ENCODE measurements at places on chromosomes 16 and 17.

GRCh38 chr16:19389246-19389645 lies 28.4 kb upstream of the TMC5 start:
- no peak for DNase-seq

DNA sequence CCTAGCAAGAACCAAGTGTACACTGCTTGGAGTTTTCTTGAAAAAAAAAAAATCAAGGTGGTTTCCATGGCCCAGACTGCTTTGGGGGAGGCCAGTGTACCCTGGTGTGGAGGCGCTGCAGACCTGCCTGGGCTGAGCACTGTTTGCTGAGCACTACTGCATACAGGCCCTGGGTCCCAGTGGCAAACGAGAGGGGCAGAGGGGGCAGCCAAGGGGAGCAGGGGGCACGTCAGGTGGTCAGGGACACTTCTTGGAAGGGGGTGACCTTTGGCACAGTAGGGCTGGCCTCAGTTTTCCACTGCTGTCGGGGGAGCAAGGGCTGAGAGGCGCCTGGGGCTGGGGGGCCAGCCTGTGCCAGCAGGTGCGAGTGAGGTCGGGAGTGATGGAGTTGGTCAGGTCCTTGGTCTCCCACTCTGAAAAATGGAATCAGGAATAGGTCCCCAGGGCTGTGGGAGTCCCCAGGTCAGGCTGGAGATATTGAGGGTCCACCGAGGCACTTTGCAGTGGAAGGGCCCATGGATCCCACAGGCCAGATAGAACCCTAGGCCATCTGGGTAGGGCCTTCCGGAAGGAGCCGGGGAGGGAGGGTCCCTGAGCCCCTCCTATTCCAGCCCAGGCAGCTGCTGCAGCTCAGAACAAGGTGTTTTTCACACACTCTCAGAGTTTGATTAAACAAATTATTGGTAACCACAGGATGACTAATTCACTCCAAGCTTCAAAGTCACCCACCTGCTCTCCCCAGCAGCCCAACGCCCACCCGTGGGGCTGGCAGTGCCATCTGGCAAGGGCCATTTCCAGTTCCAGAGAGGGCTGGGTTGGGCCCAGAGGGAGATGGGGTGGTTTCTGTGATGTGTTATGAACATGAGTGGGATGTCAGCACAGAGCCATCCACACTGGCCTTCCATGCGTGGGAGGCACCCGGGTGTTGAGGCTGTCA lies 3.5 kb downstream of the ZFPM1 start:
- no peak for DNase-seq

- DNase-seq: no peak
These were observed 205.2 kb downstream of the STX8 start for GRCh38 chr17:9370467-9370866.

GRCh38 chr17:29216856-29217255 lies 29.8 kb upstream of the CRYBA1 start:
- DNase-seq: no peak

- DNase-seq: no peak
These were observed 28.5 kb downstream of the VAC14 start for GRCh38 chr16:70772493-70772892.

GRCh38 chr17:35488991-35489390 lies 40.4 kb upstream of the SLFN13 start:
- DNase-seq: no peak

- DNase-seq: no peak
These were observed 107.6 kb downstream of the KCNJ2 start for GRCh38 chr17:70276906-70277305.

GRCh38 chr17:43849116-43849515 lies 2.1 kb downstream of the CD300LG start:
- DNase-seq: no peak

GRCh38 chr17:61143026-61143425 lies 256.6 kb upstream of the TBX2 start:
- DNase-seq: no peak

GRCh38 chr17:42485680-42486079 lies 27.0 kb downstream of the ATP6V0A1 start:
- DNase-seq: no peak

DNA sequence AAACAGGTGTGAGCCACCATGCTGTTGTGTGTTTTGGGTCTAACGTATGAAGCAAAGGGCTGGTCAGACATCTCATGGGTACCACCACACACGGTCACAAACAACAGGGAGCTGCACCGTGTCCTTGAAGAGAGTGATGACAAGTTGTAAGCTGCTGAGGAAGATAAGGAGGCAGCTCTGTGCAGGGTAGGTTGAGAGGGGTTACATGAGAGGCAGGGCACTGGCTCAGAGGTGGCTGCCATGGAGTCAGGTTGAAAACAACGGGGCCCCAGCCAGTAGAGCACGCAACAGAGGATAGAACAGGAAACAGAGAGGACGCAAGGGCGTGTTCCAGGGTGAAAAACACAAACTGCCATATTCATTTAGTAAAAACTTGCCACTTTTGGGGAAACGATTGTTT lies 52.2 kb downstream of the TRARG1 start:
- DNase-seq: no peak

- DNase-seq: no peak
These were observed 406.9 kb downstream of the TMEM114 start for GRCh38 chr16:8183176-8184099.

DNA sequence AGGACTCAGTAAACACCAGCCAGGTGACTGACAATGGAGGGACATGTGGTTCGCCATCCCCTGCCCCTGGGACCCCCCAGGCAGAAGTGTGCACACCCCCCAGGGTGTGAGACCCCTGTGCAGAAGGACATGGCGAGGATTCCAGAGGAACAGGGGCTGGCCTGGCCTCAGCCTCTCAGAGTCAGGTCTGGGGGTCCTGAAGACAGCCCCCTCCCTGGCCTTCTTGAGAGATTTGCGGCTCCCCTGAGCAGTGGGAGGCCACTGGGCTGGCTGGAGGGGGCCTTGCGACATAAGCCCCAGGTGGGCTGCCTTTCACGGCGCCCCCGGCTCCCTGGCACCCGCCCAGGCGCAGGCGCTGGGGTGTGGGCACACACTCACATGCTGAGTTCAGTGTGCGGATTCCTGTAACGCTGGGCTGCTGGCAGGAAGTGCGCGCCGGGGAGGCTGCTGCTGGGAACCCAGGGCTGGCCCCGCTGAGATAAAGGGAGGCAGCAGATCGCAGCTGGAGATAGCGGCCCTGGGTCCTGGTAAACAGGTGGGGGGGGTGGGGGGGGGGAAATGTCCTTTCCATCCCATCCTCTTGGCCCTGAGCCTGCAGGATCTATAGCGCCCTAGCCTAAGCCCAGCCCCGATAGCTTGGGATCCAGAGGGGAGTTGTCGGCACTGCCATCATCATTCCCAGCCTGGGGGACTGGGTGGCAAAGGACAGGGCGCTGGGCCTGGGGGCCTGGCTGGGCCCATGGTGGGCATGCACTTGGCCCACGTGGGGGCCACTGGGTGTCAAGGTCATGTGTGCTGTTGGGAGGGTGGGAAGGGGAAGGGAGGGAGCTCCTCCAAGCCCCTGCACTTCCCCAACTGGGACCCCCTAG lies 27.1 kb downstream of the TMEM235 start:
- DNase-seq: peak; percentile 35

DNA sequence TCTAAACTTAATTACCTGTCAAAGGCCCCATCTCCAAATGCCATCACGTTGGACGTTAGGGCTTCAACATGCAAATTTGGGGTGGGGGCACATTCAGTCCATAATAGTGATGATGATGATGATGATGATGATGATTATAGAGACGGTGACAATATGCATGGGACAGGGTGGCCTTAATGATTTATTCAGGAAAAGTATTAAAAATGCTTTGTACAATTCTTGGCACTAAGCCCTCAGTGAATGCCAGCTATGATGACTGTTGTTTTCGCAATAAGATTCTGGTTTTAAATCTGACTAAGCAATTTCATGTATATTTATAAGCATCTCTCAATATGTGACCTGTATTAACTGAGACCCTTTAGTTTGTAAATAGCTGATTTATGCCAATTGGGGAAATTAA lies 106.3 kb downstream of the C16orf95 start:
- DNase-seq: no peak

- no peak for DNase-seq
These were observed 34.5 kb downstream of the USP7 start for GRCh38 chr16:8929086-8929748.

GRCh38 chr17:63974594-63975192 lies 2.0 kb upstream of the SCN4A start:
- no peak for DNase-seq

- DNase-seq: no peak
These were observed 46.5 kb downstream of the KSR1 start for GRCh38 chr17:27502526-27503324.

- no peak for DNase-seq
These were observed 85.5 kb upstream of the MSI2 start for GRCh38 chr17:57170866-57171265.

DNA sequence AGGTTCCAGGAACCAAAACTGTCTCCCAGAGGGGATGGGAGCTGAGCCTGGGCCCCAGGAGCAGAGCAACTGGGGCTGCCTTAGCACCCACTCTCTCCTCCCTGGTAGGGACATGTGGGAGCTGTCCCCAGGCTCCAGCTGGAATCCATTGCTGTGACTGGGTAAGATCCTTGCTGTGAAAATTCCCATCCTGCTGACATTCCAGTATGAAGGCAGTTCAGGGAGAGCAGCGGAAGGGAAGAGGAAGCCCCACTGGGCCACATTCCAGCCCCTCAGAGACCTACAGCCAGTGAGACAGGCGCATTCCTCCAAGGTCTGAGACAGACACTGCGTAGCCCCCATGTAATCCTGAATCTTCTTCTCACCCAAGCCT lies 24.2 kb downstream of the MYO18A start:
- DNase-seq: no peak

GRCh38 chr16:58475091-58475619 lies 24.8 kb upstream of the NDRG4 start:
- no peak for DNase-seq

GRCh38 chr16:60811051-60811608 lies 1225.1 kb downstream of the CDH8 start:
- no peak for DNase-seq

- DNase-seq: no peak
These were observed 1.4 kb downstream of the APRT start for GRCh38 chr16:88810166-88810911.

GRCh38 chr16:85448557-85449190 lies 164.4 kb upstream of the GSE1 start:
- no peak for DNase-seq

Data from stimulated activated CD8-positive, alpha-beta memory T cell treated with anti-CD3 and anti-CD28 coated beads, Interleukin-4, amount 100 ng/mL, for 1 hour (primary cell).